ENCODE measurements at places on chromosomes 4 and X.

DNA sequence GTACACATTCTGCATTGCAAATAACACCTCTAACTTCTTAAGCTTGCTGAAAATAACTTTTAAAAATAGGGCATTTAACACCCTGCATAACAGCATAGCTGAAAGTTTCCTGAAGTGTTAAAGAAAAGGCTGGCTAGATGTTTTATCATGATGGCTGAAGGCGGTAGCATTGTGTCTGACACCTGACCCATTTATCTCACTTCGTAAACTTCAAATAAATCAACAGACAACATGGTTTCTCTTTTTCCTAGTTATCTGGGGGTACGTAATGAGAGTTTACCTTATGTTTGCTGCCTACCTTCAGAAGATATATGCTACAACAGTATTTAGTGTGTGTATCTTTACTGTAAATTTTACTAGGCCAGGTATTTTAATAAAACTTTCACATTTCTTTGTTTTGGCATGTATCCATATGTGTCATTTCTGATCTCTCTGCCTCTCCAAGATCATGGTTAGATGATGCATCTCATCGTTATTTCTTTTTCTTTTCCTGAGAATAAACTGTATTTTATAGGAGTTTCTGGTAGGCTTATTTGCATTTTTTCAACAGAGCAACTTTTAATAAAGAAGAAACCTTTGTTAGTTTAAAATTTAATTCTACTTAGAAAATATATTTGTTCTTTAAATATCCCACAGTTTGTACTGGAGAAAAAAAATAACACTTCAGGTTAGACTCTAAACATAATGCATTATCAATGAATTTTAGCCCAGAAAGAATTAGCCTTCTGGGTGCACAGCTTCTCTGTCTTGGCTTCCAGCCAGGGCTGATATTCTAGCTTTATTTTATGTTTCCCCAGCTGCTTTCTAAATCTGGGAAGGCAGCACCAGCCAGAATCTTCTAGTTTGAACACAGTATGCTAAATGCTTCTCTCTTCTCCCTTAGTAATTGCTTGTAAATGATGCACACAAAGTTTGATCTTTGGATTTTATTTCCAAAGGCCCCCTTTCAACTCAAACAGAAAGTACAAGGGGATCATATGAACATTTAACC lies 2.9 kb downstream of the NDST4 start:
- no peak for DNase-seq

DNA sequence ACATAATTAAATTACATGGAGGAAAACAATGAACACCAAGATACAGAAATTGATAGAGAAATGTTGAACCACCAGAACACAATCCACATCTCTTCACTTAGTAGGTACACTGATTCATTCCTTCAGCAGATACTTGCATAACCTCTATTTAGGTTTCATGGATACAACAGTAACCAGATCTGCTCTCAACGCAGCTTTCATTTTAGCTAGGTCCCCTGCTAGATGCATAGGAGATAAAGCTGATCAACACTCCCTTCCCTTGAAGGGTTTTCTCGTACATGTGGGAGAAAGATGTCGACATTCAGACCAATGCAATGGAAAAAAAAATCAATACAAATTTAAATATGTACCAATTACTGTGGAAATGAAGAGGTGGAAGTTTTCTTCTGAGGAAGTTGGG lies 37.3 kb downstream of the UNC5C start:
- DNase-seq = no peak

GRCh38 chr4:156954587-156954986 lies 17.0 kb downstream of the PDGFC start:
- no peak for DNase-seq

DNA sequence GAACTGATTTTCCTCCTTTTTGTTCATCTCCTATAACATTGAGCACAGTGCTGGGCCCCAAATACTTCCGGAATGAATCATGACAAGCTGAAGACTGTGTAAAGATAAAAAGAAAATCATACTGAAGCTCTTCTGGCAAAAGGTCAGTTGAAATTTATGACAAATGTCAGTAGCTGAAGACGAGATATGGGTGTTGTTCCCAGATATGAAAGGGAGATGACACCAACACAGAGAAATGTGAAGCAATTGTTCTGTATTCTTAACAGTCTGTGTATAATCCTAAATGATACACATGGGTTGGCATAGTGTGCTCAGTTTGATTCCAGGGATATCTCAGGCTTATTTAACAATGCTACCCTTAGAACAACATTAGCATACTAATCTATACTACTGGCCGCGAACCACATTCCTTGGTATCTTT lies 170.5 kb upstream of the PITX2 start:
- no peak for DNase-seq

DNA sequence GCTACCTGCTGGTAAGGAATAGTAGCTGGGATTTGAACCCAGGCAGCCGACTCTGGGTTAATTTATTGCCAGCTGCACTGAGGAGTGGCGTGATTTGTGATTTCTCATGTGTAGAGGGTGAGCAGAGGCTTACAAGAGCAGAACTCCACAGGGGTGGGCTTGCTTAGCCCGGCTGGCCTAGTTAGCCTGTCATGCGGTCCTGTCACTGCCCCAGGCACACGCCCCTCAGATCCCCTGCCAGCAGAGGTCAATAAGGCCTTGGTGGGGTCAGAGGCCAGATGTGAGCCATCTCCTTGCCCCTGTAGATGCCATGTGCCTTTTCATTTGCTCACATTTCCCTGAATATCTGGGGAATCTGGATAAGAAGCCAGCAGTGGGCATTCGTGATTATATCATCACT lies 13.4 kb downstream of the NSDHL start:
- no peak for DNase-seq

DNA sequence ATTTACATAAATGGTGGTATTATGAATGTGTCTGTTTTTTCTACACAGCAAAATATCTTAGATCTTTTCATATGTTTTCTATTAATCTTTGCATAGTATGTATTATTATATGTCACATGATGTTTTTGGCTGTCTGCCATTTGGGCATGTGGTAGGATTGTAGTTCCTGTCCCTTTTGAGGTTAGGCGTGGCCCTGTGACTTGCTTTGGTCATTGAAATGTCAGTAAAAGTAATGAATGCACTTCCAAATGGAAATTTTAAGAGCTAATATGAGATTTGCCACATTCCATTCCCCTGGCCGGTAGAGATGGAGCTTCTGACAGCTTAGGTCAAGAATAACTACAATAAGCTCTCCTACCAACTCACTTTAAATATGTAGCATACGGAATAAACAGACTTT lies 45.1 kb downstream of the JADE3 start:
- no peak for DNase-seq

- peak; percentile 51 for DNase-seq
Observed at GRCh38 chr4:54941994-54942552, 183.3 kb downstream of the KDR start.

- no peak for DNase-seq
Observed at GRCh38 chr4:56892691-56893090, 15.0 kb upstream of the REST start.

DNA sequence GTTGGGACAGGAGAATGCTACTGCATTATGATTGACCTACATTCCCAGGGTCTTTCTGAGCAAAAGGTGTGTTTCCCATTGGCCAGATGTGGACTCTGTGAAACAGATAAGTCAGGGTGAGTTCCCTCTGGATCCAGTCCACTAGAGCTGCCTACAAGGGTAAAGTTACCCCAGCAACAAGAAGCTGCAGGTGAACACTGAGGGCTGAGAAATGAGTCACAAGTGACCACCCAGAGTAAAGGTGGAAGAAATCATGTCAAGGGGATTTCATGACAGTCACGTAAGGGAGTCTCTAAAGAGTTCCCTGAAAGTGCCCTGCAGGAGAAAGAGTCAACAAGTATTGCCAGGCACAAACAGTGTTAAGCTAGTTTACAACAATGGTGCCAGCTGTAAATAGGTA lies 16.3 kb downstream of the F8A1 start:
- no peak for DNase-seq

GRCh38 chr4:121946644-121947043 lies 5.2 kb downstream of the TRPC3 start:
- no peak for DNase-seq

- peak; percentile 27 for DNase-seq
Observed at GRCh38 chr4:169791527-169792156, 33.9 kb upstream of the HPF1 start.

GRCh38 chrX:17846045-17846444 lies 15.1 kb downstream of the RAI2 start:
- no peak for DNase-seq

- no peak for DNase-seq
Observed at GRCh38 chr4:92658318-92658717, 354.6 kb downstream of the GRID2 start.

DNA sequence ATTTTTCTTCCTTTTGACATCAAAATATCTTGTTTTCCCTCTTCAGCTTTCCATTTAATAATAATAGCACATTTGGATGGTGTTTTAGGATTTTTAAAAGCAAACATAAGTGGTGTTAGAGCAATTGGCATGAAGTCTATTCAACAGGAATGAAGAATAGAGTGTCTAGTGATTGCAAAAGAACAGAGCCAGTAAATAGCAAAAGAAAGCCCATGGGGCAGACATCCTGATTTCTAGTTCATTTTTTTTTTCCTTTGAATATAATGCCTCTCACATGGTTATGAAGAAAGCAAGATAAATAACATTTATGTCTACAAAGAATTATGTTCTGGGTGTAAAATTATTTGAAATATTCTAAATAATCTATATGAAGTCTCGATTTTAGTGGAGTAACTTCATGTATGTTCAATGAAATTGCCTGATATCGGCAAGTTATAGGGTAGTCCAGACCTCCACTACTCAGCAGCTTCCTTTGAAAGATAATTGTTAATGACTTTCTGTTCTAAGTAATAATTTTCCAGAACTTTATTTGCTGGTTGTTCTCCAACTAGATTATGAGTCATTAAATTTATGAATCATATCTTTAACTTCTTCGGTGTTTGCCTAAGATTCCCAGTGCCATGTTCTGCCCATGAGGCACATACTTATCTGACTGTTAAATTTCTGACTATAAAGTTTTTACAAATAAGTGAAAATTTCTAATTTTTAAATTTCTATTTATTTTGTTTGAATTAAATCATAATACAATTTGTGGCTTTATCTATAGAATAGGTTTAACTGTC lies 587.9 kb downstream of the TLL1 start:
- DNase-seq = no peak

- DNase-seq = no peak
Observed at GRCh38 chr4:138251938-138252337, 9.8 kb upstream of the SLC7A11 start.

DNA sequence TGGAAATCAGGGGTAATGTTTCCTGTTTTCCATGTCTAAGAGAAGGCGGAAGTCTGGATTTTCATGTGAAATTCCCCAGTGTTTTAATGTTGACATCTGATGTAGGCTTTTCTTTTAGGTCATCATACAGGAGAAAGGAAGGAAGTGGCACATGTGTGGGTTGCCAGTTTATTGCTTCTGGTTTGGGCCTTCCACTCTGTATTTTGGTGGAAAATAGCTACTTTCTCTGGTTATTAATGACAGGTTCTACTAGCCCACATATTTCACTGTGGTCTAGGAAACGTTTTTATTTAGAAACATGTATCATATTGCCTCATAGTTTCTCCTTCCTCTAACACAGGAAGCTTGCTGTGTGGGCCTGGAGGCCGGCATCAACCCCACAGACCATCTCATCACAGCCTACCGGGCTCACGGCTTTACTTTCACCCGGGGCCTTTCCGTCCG lies 7.2 kb downstream of the PDHA1 start:
- no peak for DNase-seq

- DNase-seq = no peak
Observed at GRCh38 chrX:55356609-55357008, 91.9 kb upstream of the PAGE3 start.

DNA sequence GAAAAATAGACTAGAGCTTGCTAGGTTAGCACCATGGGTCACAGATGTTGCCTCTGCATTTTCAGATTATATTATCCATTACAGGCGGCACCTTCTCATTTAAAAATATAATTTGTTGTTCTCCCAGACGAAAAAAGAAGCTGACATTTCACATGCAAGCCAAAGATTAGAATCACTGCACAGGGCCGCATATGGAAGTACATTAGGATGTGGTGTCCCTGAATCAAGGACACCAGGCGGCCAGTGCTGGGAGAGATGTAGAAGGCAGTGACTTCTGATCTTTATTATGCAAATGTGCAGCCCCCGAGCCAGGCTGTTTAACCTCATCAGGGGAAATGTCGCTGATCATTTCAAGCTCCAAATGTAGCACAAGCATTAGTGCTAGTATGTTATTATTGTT lies 22.8 kb downstream of the REELD1 start:
- DNase-seq = no peak

GRCh38 chr4:154406018-154406795 lies 85.4 kb downstream of the DCHS2 start:
- DNase-seq = no peak

GRCh38 chrX:97389761-97390192 lies 506.1 kb downstream of the RPA4 start:
- no peak for DNase-seq

- DNase-seq = no peak
Observed at GRCh38 chr4:139625482-139625881, 40.1 kb upstream of the MGST2 start.

DNA sequence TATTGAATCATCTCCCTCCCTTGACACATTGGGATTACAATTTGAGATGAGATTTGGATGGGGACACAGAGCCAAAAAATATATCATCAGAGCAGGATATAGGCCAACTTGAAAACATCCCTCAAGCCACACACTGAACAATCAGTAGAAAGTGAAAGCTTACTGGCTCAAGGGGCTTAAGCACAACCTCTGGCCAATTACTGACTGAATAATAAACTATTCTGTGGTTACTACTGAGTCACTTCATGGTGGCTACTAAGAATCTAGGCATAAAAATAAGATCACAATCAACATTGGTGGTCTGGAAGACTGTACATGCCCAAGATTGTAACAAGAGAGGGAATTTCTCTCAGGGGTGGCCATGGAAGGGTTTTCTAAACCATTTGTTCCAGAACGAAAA lies 27.4 kb upstream of the GPR174 start:
- no peak for DNase-seq

DNA sequence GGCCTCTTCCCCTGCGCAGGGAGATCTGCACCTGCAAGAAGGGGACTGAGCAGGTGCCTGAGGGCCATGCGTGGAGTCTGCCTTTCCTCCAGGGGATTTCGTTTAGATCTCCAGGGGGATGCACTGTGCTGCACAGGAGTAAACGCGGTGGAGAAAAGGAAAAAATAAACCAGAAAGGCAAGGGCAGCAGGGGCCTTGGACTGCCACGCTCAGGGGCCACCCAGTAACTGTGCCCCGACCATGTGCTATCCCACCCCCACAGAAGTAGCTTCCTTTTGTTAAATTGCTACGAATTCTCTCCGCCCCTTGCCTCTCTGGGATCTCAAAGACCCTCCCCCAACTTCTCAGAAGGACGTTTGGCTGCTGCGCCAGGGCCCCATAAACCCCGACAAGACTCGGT lies 17.2 kb upstream of the HMX1 start:
- no peak for DNase-seq

GRCh38 chrX:39214387-39215126 lies 413.3 kb downstream of the MID1IP1 start:
- DNase-seq = no peak

DNA sequence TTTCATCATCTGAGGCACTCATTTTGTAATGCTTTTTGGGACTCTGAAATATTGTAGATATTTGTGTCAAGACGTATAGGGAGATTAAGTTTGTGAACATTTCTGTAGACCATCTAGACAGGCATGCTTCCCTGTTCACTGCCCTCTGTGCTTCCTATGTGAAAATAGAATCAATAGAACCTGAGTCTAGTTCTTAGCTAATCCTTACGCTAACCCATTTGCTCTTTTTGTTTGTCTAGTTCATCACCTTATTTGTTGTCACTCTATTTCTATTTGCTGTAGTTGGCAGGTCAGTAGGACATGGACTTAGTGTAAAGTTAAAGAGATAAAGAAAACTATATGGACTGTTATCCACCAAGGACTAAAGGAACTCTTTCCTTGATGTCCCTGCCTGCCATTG lies 1755.2 kb downstream of the C4orf33 start:
- DNase-seq = no peak

- no peak for DNase-seq
Observed at GRCh38 chrX:34972206-34972605, 29.6 kb downstream of the FAM47B start.

Data from DMS153 (cell line).